ENCODE measurements at places on chromosomes 11 and 22. TPM values are rescaled to one million over a fixed set of nuclear protein-coding genes. Genes with fewer than 3 reads are reported as not detected.

Gene DBX1
- not detected for total RNA-seq

DNA sequence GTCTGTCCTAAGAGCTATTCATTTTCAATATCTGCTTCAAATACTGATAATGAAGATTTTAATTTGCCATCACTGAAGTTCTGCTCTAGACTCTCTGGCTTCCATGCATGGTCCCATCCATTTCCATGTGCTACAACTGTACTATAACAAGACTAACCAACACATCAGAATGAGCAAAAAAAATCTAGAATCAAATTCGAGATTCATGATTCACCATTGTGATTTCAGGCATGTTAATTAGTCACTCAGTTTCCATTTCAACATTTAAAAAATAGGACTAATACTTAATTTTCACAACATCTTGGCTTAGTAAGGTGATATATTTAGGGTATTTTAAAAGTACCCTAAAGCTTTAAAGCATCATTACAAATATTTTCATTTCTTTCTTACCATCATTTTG is 22.8 kb downstream of the PICALM start:
- no peak for DNase-seq

GRCh38 chr11:6746086-6746618 is 25.6 kb downstream of the OR2AG2 start:
- peak; percentile 52 for DNase-seq

DNA sequence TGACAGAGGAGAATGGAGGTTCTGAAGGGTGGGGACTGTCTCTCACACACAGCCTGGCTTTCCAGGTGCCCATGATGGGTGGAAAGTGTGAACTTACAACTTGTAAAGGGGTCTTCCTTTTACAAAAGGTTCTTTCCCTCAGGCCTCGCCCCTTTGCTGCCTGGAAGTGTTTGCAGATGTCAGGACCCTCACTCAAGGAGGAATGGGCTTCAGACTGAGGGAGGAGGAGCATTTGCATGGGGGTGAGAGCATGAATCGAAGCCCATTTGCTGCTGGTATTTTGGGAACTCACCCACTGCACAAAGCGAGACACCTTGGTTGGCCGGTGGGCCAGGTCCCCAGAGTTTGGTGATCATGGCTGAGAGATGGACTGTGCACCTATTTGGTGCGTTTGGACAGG is 25.1 kb downstream of the MPPED1 start:
- DNase-seq: no peak

Gene MAP6
- not detected for total RNA-seq

Gene CSRP3
- total RNA-seq: not detected

DNA sequence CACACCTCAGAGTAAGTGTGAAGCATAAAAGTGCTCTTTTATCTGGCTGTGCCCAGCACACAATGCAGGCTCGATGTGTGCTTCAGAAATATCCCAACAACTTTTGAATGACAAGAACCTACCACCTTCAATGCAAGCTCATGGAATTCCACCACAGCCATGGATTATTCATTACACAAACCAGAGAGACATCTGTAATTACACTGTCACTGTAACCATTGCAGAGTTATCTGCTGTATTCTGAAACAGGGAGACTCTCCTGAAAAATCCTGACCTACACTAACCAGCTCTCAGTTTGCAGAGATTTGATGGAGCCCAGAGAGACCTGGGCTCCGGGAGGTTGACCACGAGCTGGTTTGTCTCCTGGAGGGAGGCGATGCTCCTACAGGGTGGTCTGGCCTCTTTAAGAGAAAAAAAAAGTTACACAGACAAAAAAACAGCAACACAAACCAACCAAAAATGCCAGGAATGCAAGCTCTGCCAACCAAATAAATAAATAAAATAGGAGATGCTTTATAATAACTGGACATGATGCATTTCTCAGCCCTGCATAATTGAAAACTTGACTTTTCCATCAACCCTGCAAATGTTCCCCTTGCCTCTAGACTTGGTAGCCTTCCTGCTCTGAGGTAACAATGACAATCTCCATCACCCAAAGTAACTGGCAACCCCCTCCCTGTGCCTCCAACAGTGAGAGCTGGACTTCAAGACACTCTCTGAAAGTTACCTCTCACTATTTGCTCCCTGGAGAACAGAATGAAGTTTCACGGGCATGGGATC is 69.7 kb downstream of the ETS1 start:
- DNase-seq: no peak

DNA sequence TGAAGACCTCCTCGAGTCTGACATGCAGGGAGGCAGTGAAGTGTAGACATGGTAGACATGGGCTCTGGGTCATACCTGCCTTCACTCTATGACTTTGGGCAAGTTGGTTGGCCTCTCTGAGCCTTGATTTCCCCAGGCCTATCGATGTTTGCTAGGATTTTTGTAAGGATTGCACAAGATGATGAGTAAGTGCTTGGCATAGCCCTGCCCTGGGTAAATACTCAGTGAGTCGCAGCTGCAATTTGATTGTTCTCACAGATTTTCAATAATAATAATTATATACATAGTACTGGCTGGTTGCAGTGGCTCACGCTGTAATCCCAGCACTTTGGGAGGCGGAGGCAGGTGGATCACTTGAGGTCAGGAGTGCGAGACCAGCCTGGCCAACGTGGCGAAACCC is 18.1 kb downstream of the MCM5 start:
- no peak for DNase-seq

Measured in activated naive CD8-positive, alpha-beta T cell treated with anti-CD3 and anti-CD28 coated beads, Interleukin-2, amount 10 ng/mL, durations not matched to agents 7 days and 5 days (primary cell).